Lower lobe of right lung (tissue), 2 donors: ENCODE measurements at places on chromosomes 2 and 18.

GRCh38 chr2:182631299-182631698 lies 84.8 kb upstream of the DNAJC10 start:
- DNase-seq: no peak

GRCh38 chr2:147430408-147430807 lies 414.4 kb upstream of the ACVR2A start:
- DNase-seq: no peak

GRCh38 chr2:157174321-157174720 lies 83.2 kb upstream of the GALNT5 start:
- DNase-seq: no peak

DNA sequence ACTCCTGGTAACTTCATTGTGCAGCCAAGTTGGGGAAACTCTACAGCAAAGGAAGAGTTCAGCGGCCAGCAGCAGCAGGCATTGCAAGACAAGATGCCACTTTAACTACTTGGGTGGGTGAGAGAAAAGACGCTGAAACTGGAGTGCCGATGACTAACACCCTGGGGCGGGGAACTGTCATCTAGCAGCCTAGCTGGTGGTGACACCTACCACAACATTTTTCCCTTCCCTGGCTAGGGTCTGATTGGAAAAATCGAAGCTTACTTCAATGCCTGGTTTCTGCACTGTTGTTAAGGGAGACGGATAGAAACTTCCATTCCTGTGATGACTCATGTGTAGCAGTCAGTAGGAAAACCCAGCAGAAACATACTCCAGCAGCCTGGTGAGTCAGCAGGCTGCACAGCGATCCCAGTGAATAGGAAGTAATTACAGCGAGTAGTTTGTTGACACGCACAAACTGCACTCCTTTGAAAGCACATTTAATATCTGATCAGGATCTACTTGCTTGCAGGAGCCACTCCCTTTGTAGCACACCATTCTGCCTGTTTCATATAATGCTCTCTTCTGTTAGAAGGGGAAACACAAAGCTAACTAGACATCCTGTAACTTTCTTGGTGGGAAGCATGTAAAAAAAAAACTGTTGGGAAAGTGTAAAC lies 62.1 kb upstream of the MAPRE2 start:
- peak; percentile 58 for DNase-seq

- no peak for DNase-seq
These were observed 317.9 kb upstream of the TNP1 start for GRCh38 chr2:217177720-217178119.

DNA sequence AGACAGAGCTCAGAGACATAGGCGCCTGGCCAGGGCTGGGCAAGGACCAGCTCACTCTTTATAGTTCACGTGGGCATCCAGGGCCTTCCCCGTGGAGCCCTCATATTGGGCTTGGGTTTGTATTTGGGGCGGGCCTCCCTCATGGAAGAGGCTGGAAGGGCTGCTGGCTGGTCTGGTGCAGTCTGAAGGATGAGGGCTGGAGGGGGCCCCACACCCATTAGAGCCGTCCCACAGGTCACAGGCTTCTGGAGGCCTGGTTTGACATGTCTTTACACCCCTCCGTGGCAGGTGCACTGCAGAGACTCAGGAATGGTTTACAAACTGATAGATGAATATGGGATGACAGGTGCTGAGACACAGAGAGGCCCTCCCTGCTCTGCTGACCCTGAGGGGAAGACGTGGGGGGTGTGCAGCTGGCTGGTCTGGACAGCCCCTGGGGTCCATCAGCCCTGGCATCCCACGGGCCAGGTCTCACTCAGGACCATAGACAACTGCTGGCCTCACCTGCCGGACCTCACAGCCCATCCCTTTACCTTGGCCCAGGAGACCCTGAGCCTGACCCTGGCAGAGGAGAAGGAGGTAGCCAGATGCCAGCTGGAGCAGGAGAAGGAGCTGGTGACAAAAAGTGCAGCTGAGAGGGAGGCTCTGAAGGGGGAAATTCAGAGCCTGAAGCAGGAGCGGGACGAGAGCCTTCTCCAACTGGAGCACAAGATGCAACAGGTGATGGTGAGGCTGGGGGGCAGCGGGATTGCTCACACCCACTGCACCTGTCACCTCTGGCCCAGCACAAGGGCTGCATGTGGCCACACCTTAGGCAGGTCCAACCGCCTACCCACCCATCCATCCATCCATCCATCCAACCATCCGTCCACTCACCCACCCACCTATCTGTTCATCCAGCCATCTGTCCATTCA lies 43.9 kb downstream of the CROCC2 start:
- DNase-seq: peak; percentile 39

GRCh38 chr2:201618744-201619662 lies 24.3 kb downstream of the TMEM237 start:
- DNase-seq: peak; percentile 83

- DNase-seq: no peak
These were observed 131.8 kb downstream of the ZAP70 start for GRCh38 chr2:97845133-97845532.

DNA sequence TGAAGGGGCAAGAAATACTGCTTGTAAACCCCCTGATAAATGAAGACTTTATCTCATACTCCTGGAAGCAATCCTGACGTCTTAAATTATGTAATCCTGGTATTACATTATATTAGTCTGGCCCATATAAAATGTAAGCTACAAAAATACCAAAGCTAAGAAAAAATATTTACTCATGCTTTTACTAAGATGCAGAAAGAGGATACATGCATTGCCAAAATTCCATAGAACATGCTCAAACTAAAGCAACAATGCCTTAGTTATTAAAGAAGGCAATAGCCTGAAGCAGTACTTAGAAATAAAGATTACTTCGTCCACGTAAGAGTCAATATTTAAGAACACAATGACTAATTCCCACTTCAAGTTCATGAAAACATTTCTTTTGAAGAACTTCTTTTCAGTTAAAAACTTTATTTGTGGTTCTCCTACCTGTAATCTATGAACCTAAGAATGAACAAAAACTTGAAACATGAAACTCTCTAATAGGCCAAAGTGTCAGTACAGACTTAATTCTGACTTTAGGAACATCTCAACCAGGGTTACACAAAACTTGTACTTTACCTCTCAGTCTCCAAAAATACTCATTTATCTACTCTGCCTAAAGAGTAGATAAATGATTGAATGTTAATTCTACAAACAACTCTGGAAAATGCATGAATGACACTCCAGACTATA lies 117.3 kb downstream of the THADA start:
- no peak for DNase-seq

DNA sequence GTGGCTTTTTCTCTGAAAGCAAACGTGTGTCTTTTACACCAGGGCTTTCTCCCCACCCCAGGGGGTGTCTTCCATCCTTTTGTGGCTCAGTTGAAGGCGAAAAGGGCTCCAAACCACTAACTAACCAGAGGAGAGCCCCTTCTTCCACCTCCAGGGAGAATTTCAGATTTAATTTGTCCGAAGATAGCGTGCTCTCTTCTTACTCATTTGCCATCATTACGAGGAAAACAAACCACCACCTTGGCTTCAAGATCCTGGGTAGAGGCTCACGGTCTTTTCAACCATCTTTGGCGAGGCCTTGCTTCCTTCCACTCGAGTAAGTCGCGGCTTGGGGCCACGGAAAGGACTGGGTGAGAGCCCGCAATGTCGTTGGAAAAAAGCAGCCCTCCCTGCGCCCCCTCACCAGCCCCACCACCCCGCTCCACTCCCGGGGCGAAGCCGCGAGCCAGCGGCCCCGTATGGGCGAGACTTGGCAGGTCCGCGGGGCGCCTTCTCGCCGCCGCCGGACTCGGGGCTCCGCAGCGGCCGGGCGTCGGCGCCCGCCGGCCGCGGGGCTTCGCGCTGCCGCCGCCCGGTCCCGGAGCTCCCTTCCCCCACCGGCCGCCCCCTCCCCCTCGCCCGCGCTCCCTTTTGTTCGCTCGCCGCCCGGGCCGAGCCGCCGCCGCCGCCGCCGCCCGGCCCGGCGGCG lies 1.7 kb upstream of the ZNF532 start:
- DNase-seq: peak; percentile 51

- DNase-seq: no peak
These were observed 87.9 kb upstream of the PNPT1 start for GRCh38 chr2:55781542-55781941.

DNA sequence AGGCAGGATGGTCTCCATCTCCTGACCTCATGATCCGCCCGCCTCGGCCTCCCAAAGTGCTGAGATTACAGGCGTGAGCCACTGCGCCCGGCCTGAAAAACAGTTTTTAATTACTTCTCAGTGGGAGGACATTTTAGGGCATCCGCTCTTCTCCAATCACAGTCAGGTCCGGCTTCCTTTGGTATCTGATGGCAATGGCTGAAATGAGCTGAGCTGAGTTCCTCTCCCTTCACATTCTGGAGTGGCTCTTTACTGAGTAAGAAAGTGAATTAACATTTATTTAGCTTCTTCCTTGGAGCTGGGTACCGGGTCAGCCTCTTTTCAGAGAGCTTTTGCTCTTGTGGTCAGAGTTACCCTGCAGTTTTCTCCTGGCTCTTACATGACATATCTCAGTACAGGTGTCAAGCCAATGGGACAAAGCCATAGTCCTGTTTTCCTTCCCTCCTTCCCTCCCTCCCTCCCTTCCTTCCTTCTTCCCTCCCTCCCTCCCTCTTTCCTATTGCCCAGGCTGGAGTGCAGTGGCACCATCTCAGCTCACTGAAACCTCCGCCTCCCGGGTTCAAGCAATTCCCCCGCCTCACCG lies 1.1 kb upstream of the TTC27 start:
- no peak for DNase-seq

DNA sequence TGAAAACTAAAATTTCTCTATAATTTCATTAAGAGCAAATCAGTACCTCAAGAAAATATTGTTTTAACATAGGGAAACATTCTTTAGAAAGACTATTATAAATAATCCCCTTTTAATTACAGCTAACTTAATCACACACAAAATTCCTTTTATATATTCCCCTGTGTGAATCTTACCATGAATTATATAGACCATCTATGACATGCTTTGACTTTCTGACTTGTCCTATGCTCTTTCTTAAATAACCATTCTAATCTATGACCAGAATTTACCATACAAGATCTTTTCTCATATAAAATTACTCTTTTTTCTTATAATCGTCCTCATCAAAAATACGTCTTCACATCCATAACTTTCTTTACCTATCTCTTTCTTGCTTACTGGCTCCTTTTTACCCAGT lies 824.2 kb upstream of the FAM98A start:
- no peak for DNase-seq

- DNase-seq: peak; percentile 61
These were observed 55.7 kb downstream of the DNMT3A start for GRCh38 chr2:25286025-25286400.

- DNase-seq: no peak
These were observed 104.2 kb upstream of the AGAP1 start for GRCh38 chr2:235389626-235390025.

GRCh38 chr2:231642631-231643494 lies 50.2 kb downstream of the TEX44 start:
- peak; percentile 83 for DNase-seq

GRCh38 chr2:240153418-240153817 lies 13.0 kb upstream of the OTOS start:
- DNase-seq: no peak

DNA sequence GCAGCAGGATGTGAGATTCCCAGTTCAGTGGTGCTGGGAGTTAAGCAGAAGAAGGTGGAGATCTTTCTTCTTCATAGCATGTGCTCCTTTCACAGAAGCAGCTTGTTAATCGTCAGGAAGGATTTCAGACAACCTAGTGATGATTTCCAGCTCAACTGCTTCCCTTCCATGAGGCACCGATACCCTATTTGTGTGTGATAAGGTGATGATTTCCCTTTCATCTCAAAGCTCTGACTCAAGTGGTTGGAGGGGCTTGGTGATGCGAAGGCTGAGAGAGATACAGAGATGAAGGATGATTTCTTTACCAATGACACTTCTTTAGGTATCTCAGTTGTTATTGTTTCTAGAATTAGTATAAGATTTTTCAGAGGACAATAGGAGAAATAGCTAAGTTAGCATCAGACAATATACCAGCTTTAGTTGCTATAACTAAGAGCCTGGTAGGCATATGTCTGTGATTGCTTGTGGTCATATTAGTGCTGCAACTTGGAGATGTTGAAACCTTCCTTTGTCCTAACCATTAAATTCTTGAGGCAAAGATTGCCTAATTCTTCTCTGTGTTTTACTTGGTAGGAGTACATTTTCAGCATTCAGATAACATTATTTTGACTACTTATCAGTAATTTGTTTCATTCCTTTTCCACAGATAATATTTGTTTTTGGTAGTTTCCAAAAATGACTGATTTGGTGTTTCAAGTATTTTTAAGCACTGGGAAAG lies 111.3 kb downstream of the PLCL1 start:
- DNase-seq: no peak

GRCh38 chr2:189362283-189362682 lies 79.0 kb upstream of the WDR75 start:
- no peak for DNase-seq

DNA sequence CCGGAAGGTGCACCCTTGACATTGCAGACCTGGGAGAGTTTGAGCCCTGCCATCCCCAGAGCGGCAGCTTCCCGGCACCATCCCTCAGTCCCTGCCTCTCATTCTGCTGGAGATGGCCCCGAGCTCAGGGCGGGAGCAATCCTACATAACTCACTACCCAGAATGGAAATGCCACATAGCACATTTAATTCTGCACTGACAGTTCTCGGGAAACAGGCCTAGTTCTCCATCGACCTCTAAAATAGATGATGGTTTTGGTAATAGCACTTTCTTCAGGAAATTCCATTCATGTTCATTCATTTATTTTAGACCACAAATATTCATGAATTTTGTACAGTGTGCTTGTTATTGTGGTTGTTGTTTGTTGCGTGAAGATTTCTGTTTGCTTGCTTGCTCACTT lies 92.9 kb upstream of the SLC14A2 start:
- no peak for DNase-seq

- DNase-seq: no peak
These were observed 17.8 kb downstream of the ARHGAP15 start for GRCh38 chr2:143146815-143147530.

- DNase-seq: no peak
These were observed 39.5 kb upstream of the NPAS2 start for GRCh38 chr2:100780203-100781008.

- no peak for DNase-seq
These were observed 27.4 kb upstream of the ERCC3 start for GRCh38 chr2:127321303-127321702.

DNA sequence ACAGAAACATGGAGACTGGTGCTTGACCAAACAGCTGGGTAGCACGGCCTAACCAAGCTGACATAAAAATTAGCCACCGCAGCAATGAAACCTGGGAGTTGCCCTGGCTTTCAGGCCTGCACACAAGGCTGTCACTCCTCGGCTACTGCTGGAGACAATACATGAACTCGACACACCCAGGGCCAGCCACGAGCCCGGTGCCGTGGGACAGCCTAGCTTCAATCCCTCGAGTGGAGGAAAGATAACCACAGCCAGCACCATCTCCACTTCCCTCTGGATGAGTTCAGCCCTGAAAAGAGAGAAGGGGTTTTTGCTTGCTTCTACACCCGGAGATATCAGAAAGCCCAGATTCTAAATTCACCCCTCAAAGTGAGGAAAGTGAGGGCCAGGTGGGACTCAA lies 78.0 kb downstream of the BCL2L11 start:
- no peak for DNase-seq

DNA sequence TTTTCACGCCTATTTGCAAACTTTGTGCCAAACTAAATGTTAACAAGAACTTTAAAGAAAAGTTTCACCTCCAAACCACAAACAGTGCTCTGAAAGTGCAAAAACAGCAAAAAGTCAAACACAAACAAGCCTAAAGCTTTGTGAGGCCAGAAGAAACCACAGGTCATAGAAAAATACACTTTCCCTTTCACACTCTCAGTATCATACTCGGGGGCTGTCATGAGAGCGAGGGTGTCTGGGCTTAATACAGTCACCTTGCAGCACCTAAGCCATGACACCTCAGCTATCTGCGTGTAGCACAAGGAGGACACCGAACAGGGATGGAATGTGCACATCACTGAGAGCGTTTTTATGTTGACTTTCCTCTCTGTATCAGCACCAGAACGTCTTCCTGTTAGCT lies 26.6 kb upstream of the SEH1L start:
- DNase-seq: no peak
